ENCODE measurements at places on chromosomes 6 and 20.

- DNase-seq: no peak
Measured at GRCh38 chr20:44959638-44960102, 527 bp downstream of the TOMM34 start.

- peak; percentile 5 for DNase-seq
Measured at GRCh38 chr6:105522626-105523322, 119.9 kb upstream of the PREP start.

DNA sequence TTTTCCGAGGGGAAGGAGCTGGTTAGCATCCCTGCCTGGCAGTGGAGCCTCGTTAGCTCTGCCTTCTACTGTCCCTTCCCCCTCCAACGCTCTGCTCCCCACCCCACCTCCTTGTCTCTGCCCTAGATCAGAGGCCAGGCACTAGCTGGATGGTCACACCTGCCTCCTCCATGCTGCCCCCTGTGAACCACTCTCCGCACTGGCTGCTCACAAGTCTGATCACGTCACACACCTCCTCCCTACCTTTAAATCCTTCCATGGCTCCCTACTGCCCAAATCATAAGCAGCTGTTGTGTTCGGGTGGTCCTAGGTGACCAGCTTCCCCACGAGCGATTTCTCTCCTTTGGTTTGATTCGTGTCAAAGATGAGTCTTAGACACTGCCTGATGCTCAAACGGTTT lies 71.3 kb downstream of the CHMP4B start:
- no peak for DNase-seq

DNA sequence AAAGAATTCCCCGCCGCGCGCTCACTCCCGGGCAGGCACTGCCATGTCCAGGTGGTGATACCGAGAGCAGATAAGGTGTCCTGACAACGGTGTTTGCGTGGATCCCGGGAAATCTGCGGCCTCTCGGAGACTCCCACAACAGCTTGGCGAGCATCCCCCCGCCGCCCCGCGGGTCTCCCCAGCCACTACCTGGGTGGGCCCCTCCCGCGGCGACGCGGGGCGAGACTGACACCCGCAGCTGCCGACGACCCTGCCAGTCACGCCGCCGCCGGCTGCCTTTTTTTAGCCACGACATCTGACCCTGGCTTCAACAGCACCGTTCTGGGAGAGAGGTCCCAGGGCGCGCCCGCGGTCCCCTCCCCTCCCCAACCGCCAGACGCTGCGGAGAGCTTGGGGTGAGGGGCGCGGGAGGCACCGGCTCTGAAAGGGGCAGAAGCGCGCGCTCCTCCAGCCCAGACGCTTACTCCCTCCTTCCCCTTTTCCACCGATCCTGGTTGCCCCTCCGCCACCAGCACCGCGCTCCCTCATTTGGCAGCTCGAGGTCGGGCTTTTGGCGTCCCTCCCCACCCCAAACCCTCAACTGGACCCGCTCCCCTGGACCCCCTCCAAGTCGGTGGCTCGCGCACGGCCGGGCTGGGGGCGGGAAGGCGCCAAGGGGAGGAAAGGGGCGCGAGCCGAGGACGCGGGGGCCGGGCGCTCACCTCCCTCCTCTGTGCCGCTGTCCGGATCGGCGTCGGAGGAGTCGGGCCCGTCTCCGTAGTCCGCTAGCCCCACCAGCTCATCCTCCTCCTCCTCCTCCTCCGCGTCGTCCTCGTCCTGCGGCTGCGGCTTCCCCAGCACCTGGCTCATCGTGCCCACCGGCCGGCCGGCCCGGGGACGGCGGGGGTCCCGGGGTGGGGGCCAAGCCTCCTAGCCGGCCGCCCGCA lies 665 bp downstream of the RRAGD start:
- DNase-seq: no peak

DNA sequence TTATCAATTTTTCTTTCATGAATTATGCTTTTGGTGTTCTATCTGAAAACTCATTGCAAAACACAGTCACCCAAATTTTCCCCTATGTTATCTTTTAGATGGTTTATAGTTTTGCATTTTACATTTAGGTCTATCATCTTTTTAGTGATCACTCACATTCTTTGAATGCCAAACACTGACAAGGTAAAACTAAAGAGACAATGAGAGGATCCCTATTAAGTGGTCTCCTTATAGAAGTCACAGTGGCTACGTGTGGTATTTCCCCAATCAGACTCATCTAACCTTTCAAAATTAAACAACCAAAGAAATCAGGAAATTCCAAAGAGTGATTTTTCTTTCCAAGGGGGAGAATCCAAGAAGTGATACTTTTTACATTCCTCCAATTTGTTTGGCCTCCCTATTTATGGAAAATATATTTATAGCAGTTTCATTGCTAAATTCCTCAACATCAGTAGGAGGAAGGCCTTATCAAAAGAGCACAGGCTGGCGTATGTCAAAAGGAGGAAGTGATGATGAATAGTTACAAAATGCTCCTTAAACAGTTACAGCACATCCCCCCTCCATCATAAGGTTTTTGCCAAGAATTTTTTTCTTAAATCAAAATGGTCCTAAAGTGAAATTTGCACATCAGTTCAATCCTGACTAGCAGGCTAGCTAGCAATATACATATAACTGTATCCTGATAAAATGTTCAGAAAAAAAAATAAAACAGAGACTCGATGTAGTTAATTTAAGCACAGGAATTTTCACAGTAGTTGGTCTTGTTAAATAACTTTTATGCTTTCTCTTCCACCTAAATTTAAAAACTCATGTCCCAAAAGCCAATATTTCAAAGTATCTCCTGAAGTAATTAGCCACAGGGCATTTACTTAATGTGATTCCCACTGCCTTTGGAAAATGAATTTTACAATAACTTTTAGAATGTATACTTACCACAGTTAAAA lies 76.2 kb upstream of the IPCEF1 start:
- DNase-seq: no peak

- no peak for DNase-seq
Measured at GRCh38 chr6:126335210-126335609, 4.7 kb upstream of the CENPW start.

- no peak for DNase-seq
Measured at GRCh38 chr6:134511984-134512683, 194.2 kb upstream of the SGK1 start.

DNA sequence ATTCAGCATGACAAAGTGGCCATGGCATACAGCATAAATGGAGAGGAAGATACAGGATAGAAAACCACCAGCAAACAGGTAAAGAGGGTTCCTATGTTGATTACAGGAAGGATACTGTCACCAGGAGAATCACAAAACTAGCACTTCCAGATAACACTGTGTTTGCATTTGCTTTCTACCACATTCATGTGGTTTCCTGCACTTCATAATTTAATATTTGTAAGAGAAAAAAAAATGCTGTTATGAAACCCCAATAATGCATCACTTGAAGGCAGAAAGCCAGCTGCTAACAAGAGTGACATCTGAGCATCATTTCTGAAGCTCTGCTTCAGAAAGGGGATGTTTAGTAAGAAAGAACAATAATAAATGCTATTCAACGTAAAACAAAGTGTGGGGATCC lies 106.6 kb downstream of the ATXN1 start:
- no peak for DNase-seq

DNA sequence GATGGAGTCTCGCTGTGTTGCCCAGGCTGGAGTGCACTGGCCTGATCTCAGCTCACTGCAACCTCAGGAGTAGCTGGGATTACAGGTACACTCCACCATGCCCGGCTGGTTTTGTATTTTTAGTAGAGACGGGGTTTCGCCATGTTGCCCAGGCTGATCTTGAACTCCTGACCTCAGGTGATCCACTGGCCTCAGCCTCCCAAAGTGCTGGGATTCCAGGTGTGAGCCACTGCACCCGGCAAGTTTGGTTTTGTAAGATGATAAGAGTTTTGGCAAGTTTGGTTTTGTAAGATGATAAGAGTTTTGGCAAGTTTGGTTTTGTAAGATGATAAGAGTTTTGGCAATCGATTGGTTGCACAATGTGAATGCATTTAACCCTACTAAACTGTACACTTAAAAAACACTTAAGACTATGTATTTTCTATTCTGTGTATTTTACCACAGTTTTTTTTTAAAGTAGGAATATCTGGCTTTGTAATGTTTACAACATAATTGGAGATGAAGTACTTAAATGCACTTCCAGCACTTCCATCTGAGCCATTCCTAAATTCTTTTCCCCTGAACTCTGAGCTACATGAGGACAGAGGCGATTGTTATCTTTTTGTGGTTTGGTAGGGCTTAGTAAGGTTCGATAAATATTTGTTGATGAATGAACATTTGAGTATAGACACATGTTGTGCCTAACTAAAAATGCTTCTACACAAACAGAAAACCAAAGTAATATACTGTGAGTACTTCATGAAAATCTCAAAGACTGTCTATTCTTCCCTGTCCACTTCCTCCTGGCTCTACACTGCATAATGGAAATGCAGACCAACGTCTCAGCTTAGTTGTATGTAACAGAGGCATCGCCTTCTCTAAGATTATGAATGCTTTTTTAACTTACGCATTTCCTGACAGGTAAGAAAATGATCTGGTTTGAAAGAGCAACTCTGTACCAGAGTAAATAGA lies 18.8 kb downstream of the SAMHD1 start:
- no peak for DNase-seq

- no peak for DNase-seq
Measured at GRCh38 chr6:11600251-11600650, 62.7 kb downstream of the TMEM170B start.

DNA sequence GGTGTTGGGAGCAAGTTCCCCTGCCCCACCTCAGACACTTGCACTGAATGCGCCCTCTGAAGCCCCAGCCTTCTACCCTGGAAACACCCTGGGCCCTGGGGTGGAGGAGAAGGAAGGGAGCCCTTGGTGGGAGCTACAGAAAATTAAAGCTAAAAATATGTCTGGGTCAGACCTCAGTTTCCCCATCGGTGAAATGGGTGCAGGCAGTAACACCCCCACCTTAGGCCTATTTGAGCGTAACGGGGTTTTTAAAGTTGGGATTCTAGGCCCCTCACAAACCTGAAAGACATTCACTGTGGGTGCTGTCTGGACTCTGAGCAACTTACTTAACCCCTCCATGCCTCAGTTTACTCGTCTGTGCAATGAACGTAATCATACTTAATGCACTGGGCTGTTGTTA lies 19.3 kb upstream of the CDH22 start:
- no peak for DNase-seq

DNA sequence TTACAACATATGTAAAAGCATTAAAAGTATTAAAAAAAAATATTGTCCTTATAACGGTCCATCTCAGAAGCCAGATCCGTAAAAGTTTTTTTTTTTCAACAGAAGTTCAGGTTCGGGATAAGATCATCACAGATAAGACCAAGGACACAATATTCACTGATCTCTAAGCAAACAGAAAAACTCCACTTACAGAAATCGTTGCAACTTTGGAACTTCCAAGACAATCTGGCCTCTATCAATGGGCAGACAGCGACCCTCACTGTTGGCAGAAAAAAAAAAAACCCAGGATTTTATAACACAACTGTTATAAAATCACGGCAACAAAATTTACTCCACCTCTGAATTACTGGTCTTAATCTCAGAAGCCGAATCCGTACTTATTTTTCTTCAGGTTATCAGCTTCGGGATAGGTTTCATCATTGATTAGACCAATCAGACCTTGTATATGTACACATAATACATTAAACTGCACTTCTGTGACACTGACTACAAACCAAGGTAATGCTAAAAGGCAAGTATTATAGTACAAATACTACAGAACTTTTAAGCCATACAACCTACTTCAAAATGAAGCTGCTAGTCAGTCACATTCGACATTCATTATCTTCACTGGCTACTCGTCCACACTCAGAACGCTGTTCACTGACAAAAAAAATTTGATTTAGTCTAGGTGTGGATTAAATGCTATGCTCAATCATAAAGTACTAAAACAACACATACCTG lies 34.7 kb upstream of the SYNCRIP start:
- DNase-seq: peak; percentile 38

DNA sequence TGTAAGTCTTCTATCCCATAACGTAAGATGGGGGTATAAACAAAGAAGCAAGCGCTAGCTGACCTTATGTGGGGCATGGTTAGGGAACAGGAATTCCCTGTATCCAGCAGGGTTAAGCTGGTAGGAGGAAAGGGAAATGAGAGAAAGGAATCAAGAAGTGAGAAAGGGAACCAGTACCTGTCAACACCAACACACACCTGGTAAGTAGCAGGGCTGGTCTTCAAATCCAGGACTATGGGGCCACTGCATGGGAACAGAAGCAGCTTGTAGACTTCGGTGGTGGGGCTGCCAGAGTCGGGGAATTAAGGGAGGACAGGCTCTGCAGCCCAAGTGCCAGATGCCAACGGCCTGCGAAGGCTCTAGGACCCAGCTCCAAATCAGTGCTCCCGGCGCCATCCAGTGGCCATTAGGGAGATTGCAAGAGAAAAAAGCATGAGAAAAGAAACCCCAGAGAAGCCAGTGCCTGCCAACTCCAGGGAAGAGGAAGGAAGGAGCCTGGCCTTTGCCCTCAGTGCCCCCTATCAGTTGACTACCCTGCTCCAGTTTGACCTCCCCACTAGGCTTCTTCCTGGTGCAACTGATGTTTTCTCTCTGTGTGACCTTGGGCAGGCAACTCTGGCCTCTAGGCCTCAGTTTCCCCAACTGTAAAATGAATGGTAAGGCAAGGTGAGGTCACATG lies 15.8 kb upstream of the RBPJL start:
- no peak for DNase-seq

- no peak for DNase-seq
Measured at GRCh38 chr20:39800548-39800947, 838.4 kb downstream of the DHX35 start.

GRCh38 chr6:15708231-15708630 lies 45.4 kb upstream of the DTNBP1 start:
- no peak for DNase-seq

GRCh38 chr20:11246251-11246775 lies 572.5 kb upstream of the JAG1 start:
- no peak for DNase-seq

GRCh38 chr6:155400654-155400965 lies 55.0 kb downstream of the NOX3 start:
- DNase-seq: no peak

DNA sequence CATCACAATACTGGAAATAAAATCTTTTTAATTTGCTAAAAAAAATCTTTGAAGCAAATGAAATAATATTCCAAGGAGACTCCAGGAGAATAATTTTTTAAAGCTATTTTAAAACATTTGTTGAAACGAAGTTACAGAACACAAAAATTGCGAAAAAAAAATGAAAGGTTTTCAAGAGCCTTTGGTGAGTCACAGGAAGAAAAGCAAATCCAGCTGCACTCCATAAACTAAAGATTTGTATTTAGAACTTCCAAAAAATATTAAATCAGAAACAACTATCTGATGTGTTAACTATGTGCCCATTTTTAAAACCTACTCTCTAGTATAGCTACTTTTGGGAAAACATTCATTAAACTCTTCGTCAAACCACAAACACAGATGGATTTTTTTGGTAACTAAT lies 23.6 kb downstream of the PDSS2 start:
- no peak for DNase-seq

- no peak for DNase-seq
Measured at GRCh38 chr6:127458817-127459216, 372 bp downstream of the KIAA0408 start.

All from keratinocyte (primary cell).